Kidney (tissue), 22 donors: ENCODE measurements at places on chromosomes 7 and 10. TPM values are rescaled to one million over a fixed set of nuclear protein-coding genes. Genes with fewer than 3 reads are reported as not detected.

The ZPBP gene
- not detected for polyA plus RNA-seq

The EEPD1 gene
- 6.4 TPM for polyA plus RNA-seq

The GPR158 gene
- 0.09 TPM for polyA plus RNA-seq

The RAMP3 gene
- polyA plus RNA-seq = 168 TPM

The CACNB2 gene
- 2.8 TPM for polyA plus RNA-seq

The SAP25 gene
- polyA plus RNA-seq = 5.7 TPM

The CNNM1 gene
- 0.49 TPM for polyA plus RNA-seq

The MET gene
- polyA plus RNA-seq = 13.4 TPM

The LRRC72 gene
- not detected for polyA plus RNA-seq

The AGBL3 gene
- 2.1 TPM for polyA plus RNA-seq

The CUL2 gene
- 14.5 TPM for polyA plus RNA-seq

The TMEM273 gene
- polyA plus RNA-seq = 3.2 TPM

The CHRM2 gene
- polyA plus RNA-seq = not detected

The EIF4EBP2 gene
- polyA plus RNA-seq = 35.8 TPM

The OR6V1 gene
- polyA plus RNA-seq = not detected

The ARPC1A gene
- 117 TPM for polyA plus RNA-seq
